Activated naive CD8-positive, alpha-beta T cell treated with anti-CD3 and anti-CD28 coated beads for 36 hours (primary cell): ENCODE measurements at places on chromosomes 5 and 9.
A peak's percentile ranks its signal among the peaks of the same experiment; 100 is the strongest.

- DNase-seq = no peak
- H3K4me1 ChIP-seq = no peaks in the 10 kb centered on the region
- no peak overlapping the region for H3K27ac ChIP-seq
- H3K27me3 ChIP-seq = peaks cover 67% of the 10 kb centered on the region
These were observed 36.7 kb upstream of the CTNNA1 start for GRCh38 chr5:138716456-138716924.

GRCh38 chr5:76165711-76166374 lies 82.7 kb downstream of the SV2C start:
- no peak for DNase-seq
- H3K4me1 ChIP-seq = no peaks in the 10 kb centered on the region
- no peak overlapping the region for H3K4me3 ChIP-seq
- peaks cover 9% of the 10 kb centered on the region for H3K27me3 ChIP-seq

DNA sequence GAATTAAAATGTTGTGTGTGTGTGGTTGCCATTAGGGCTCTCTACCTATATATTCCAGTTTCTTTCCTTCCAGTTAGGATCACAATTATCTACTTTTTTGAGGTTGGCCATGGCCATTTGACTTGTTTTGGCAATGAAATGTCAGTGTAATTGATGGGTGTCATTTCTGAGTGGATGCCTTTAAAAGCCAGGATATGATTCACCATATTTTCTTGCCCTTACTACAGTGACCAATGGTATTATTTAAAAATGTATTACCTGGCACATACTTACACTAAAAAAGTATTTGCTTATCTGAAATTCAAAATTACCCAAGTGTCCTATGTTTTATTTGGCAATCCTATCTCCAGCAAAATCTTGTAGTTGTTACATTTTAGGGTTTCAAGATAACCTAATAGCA lies 258.7 kb upstream of the ACTBL2 start:
- H3K36me3 ChIP-seq = no peaks in the 10 kb centered on the region
- H3K27ac ChIP-seq = no peak overlapping the region
- H3K4me3 ChIP-seq = no peak overlapping the region
- no peak for DNase-seq
- H3K4me1 ChIP-seq = no peaks in the 10 kb centered on the region
- no peaks in the 10 kb centered on the region for H3K27me3 ChIP-seq

- no peak overlapping the region for H3K4me3 ChIP-seq
- H3K36me3 ChIP-seq = peaks cover 2% of the 10 kb centered on the region
- H3K27me3 ChIP-seq = no peaks in the 10 kb centered on the region
- DNase-seq = no peak
- H3K27ac ChIP-seq = no peak overlapping the region
These were observed 59.0 kb downstream of the PTCH1 start for GRCh38 chr9:95457769-95458168.

- H3K4me1 ChIP-seq = no peaks in the 10 kb centered on the region
- no peak overlapping the region for H3K27ac ChIP-seq
- H3K36me3 ChIP-seq = no peaks in the 10 kb centered on the region
- DNase-seq = no peak
- H3K4me3 ChIP-seq = no peak overlapping the region
- peaks cover 3% of the 10 kb centered on the region for H3K27me3 ChIP-seq
These were observed 497.0 kb downstream of the RAB3C start for GRCh38 chr5:59079622-59080620.

DNA sequence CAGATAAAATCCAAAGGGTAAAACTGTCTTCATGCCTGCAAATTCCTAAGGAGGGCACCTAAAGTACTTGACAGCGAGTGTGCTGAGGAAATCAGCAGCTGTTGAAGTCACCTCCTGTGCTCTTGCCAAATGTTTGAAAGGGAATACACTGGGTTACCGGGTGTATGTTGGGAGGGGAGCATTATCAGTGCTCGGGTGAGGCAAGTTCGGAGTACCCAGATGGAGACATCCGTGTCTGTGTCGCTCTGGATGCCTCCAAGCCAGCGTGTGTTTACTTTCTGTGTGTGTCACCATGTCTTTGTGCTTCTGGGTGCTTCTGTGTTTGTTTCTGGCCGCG lies 727 bp upstream of the ADRB2 start:
- peaks cover 29% of the 10 kb centered on the region for H3K4me1 ChIP-seq
- peaks cover 38% of the 10 kb centered on the region for H3K27me3 ChIP-seq
- peak overlapping the region; percentile 69 for H3K27ac ChIP-seq
- no peak for DNase-seq
- peak overlapping the region; percentile 81 for H3K4me3 ChIP-seq

- DNase-seq = peak; percentile 17
- H3K27me3 ChIP-seq = peaks cover 34% of the 10 kb centered on the region
- no peak overlapping the region for H3K27ac ChIP-seq
These were observed 34.1 kb upstream of the RAPGEF1 start for GRCh38 chr9:131773911-131774379.

DNA sequence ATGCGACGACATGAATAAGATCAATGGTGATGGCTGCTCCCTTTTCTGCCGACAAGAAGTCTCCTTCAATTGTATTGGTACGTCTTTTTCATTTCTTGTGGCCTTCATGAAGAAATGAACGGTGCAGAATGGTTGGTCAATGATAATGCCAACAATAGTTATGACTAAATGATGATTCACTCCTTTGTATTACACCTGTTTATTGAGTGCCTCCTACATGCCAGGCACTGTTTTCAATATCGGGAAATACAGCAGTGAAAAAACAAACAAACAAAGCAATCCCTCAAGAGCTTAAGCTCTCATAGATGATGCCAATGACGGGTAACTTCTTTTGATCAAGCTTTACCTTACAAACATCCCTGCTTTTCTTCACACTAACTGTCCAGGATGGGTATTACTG lies 117.7 kb downstream of the PAPPA start:
- H3K4me3 ChIP-seq = no peak overlapping the region
- H3K27ac ChIP-seq = no peak overlapping the region
- no peaks in the 10 kb centered on the region for H3K4me1 ChIP-seq
- H3K27me3 ChIP-seq = no peaks in the 10 kb centered on the region
- DNase-seq = no peak

DNA sequence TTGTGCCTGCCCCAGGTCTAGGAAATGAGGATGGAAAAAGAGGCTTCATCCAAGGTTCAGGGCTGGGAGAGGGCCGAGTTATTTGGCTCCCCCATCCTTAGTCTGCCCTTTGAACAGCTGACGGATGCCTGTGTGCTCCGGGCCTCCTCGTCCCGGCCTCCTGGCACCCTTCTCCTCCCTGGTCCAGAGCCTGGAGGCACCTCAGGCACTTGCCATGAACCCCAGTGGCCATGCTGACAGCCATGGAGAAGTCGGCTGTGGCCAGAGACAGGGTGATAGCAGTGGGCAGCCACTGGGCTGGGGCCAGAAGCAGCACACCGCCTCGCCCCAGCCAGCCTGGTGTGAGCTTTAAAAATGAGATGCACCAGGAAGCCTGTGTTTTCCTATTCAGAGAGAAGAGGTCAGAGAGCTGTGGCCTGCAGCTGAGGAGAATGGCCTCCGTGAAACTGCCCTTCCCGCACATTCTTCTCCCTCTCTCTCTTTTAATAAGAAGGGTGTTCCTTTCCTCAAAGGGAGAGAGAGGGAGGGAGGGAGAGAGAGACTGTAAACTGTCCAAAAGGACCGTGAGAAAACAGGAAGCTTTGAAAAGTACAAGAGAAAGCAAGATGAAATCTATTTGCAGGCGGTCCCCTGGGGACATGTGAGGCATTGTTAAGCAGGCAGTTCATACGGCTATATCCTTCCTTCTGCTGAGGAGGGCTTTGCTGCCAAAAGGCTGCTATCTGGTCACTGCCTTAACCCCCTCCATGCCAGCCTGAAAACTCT lies 55.3 kb downstream of the ZNF366 start:
- no peak overlapping the region for H3K4me3 ChIP-seq
- no peak for DNase-seq
- H3K4me1 ChIP-seq = no peaks in the 10 kb centered on the region
- peaks cover 8% of the 10 kb centered on the region for H3K27me3 ChIP-seq

DNA sequence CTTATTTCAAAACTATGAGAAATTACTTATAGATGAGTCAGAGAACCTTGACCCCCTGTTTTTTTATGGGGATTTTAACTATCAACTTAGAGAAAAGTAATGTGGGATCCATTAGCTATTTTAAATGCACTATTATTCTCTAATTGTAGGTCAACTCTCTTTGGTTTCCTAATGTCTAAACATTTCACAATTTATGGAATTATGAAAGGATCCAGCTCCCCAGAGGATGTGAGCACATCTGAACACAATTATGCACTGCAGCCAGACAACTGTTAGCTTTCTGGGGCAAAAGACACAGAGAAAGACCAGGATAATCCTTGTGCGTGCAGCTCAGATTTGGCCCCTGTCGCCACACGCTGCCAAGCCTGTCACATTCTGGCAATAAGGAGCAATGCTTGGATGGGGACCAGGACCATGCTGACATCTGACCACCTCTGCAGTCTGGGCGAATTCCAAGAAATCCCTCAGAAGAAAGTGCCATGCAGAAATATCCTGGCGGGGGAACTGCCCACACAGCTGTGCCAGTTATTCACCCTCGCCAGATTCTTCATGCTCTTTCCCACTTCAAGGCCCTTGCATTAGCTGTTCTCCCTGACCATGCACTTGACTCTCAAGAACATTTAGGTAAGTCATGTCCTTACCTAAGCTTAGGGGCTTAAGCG lies 22.2 kb upstream of the CMBL start:
- H3K4me3 ChIP-seq = no peak overlapping the region
- peaks cover 4% of the 10 kb centered on the region for H3K4me1 ChIP-seq
- no peak overlapping the region for H3K27ac ChIP-seq
- DNase-seq = no peak
- H3K27me3 ChIP-seq = peaks cover 40% of the 10 kb centered on the region

DNA sequence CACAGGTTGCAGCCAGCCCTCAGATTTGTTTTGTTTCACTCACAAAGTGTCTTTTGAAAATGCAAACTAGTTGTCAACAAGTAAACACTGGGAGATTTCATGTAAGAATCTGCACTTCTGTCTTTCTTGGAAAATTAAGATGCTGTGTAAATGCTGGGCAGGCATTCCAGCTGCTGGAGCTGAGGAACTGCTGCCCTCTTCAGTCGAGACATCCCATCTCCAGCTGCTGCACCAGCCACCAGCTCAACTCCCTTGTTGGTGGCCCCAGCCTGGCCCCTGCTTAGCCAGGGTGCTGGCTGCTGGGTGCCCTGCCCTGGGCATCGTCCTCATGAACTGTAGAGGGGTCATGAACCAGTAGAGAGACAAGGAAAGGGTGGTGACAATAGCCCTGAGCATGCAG lies 33.1 kb upstream of the AFAP1L1 start:
- H3K36me3 ChIP-seq = no peaks in the 10 kb centered on the region
- no peak for DNase-seq
- peaks cover 3% of the 10 kb centered on the region for H3K27me3 ChIP-seq
- no peak overlapping the region for H3K4me3 ChIP-seq
- H3K27ac ChIP-seq = no peak overlapping the region
- peaks cover 12% of the 10 kb centered on the region for H3K4me1 ChIP-seq

GRCh38 chr5:166948679-166949078 lies 1342.8 kb upstream of the WWC1 start:
- H3K27ac ChIP-seq = no peak overlapping the region
- H3K4me1 ChIP-seq = no peaks in the 10 kb centered on the region

DNA sequence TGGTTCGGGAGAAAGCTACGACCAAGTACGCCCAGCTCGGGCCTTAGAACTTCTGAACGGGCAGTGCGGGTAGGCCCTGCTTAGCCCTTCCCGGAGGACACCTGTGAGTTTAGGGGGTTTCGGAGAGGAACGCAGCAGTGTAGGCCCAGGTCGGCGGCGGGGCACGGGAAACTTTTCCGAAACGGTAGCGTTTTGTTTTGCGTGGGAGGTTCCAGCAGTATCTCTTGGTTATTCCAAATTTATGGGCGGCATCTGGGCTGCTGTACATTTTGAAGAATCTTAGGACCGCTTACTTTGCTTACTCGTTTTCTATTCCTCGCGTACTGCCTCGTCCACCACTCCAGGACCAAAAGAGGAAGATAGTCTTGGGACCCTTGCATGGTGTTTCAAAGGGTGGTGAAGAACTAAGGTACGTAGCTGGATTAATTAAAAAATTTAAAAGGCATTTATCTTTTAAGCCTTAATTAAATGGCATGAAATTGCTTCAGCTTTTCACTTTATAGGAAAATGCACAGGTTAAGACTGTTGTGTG lies 492 bp downstream of the TENT2 start:
- no peaks in the 10 kb centered on the region for H3K27me3 ChIP-seq
- peak overlapping the region; percentile 98 for H3K4me3 ChIP-seq
- no peak for DNase-seq
- peaks cover 38% of the 10 kb centered on the region for H3K4me1 ChIP-seq
- peaks cover 42% of the 10 kb centered on the region for H3K36me3 ChIP-seq
- H3K27ac ChIP-seq = peak overlapping the region; percentile 98

- H3K27me3 ChIP-seq = peaks cover 69% of the 10 kb centered on the region
- H3K4me3 ChIP-seq = no peak overlapping the region
- H3K27ac ChIP-seq = no peak overlapping the region
- no peak for DNase-seq
- no peaks in the 10 kb centered on the region for H3K36me3 ChIP-seq
These were observed 35.7 kb upstream of the MSX2 start for GRCh38 chr5:174688441-174689354.

GRCh38 chr9:84485539-84485938 lies 145.0 kb upstream of the SLC28A3 start:
- peaks cover 17% of the 10 kb centered on the region for H3K27me3 ChIP-seq
- no peak overlapping the region for H3K27ac ChIP-seq

GRCh38 chr9:4030751-4031150 lies 269.1 kb downstream of the GLIS3 start:
- H3K27me3 ChIP-seq = peaks cover 16% of the 10 kb centered on the region
- no peak overlapping the region for H3K4me3 ChIP-seq
- H3K36me3 ChIP-seq = no peaks in the 10 kb centered on the region
- no peak overlapping the region for H3K27ac ChIP-seq
- DNase-seq = no peak
- no peaks in the 10 kb centered on the region for H3K4me1 ChIP-seq

DNA sequence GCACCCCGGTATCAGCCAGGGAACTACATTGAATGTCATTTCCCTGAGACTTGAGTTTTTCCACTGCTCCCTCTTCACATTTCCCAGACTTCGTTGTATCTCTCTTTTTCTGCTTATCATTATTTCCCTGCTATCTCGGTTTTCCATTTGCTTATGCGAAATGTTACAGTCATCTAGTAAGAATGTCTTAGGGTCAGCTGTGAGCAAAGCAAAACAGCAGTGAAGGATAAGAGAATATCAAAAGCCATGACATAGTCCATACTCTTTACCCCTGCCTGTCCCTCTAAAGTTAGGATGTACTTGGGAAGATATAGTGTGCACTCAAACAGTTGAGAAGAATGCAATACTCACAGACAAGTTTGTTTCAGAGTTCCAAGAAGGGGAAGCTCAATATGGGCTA lies 88.7 kb downstream of the ITGA1 start:
- DNase-seq = no peak
- H3K27me3 ChIP-seq = no peaks in the 10 kb centered on the region
- no peak overlapping the region for H3K4me3 ChIP-seq
- no peaks in the 10 kb centered on the region for H3K36me3 ChIP-seq
- no peaks in the 10 kb centered on the region for H3K4me1 ChIP-seq
